RPMI7951 (cell line): ENCODE measurements at places on chromosomes 5 and 9. TPM values are rescaled to one million over a fixed set of nuclear protein-coding genes. Genes with fewer than 3 reads are reported as not detected.

GRCh38 chr5:151700820-151701219, 14.1 kb upstream of the SPARC start:
- no peak for DNase-seq

DNA sequence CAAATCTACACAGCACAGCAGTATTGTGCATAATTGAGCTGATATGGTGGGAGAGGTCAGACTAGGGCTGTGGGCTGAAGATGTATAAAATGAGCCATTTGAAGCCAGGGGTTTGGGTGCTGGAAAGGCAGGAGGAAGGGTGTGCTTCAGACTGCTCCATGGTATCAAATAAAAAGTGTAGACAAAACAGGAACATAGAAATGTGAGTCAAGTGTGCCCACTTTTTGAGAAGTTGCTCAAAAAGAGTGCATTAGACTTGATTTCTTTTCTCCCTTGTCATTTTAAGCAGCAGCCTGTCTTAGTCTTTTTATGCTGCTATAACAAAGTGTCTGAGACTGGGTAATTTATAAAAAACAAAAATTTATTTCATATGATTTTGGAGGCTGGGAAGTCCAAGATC, 55.8 kb upstream of the ZFAND5 start:
- DNase-seq: no peak

DNA sequence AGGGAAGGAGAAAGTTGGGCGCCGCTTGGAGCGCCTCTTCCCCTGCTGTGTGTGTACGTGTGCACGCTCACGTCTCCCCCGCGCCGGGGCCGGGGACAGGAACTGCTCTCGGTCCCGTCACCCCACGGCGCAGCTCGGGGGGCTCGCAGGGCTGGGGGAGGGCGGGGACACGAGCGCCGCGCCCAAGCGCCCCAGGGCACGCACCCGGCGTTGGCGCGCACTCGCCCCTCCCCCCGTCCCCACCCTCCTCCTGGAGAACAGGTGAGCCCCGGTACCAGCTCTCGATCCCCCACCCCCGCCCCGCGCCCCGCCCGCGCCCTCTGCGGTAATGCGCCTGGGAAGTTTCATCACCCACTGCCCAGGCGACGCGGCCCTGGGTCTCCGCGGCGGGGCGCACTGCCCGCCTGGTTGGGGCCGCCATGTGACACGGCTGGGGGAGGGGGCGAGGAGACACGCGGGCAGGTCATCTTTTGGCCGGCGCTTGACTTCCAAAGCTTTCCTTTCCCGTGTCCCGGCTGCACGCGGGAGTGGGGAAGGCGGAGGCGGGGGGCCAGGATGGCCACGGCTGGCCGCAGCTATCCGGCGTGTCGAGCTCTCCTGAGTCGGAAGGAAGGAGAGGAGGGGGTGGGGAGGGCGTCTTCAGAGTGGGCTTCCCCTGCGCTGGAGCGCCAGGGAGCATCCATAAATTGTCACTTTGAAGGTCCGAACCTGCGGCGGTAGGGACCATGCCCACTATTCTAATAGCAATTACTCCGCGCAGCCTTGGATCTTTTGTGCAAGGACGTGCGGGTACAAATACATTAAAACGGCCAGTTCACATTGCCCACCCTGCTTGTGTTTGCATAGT, 1.5 kb upstream of the STC2 start:
- DNase-seq: peak; percentile 61

DNA sequence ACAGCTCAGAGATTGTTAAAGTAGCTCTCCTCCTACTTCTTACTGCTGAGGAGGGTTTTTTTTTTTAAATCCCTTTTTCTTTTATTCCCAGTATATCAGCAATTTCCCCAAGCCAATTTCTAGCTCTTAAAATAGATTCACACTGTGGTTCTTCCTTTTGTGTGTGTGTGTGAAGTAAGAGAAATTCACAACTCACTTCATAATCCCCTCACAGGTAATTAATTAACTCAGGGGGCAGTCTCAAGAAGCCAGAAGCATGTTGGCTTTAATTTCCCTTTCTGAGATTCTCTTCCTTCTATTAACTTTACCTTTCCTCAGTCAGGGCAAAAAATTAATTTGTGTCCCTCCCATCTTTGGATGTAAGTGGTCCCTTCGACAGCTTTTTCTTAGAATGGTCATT, 71.0 kb upstream of the HMHB1 start:
- DNase-seq: no peak

GRCh38 chr9:124218987-124219461, 38.7 kb upstream of the NEK6 start:
- DNase-seq: no peak

DNA sequence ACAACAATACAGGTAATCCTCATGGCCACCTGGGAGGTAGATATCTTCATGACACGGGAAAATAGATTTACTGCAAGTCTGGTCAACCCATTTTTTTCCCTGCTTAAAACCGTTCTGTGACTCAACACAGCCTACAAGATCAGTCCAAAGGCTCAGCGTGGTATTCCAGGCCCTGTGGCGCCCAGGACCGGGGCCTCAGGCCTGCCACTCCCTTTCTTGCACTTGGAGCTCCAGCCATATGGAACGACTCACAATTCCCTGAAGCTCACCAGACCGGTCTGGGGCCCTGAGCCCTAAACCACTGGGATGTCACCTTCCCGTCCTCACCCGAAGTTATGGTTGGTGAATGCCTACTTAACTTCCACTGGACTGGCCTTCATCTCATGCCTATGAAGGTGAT, 6.5 kb upstream of the MLANA start:
- DNase-seq: no peak

- DNase-seq: no peak
Measured at GRCh38 chr5:126871441-126871840, 94.5 kb downstream of the LMNB1 start.

- no peak for DNase-seq
Measured at GRCh38 chr9:73541923-73542322, 390.3 kb downstream of the ANXA1 start.

DNA sequence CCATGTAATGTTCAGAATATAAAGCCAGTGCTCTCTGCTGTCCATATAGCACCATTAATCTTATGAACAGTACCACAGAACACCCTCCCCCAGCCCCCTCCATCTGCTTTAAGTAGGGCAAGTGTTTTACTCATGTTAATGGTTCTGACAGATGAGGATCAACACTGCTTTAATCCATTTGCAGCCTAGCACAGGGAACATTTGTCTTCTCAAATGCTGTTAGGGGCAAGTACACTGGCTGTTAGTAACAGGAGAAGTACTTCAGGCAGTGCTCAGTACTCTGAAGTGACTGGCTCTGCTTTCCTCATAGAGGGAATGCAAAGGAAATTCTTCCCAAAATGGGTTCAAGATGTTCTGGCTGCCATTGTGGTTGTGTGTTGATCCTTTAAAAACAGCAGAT, 202.6 kb downstream of the DCP2 start:
- DNase-seq: no peak

- DNase-seq: no peak
Measured at GRCh38 chr9:36208521-36209253, 18.0 kb downstream of the CLTA start.

- no peak for DNase-seq
Measured at GRCh38 chr5:131627207-131627865, 7.7 kb downstream of the RAPGEF6 start.

- no peak for DNase-seq
Measured at GRCh38 chr9:92385001-92385400, 19.4 kb downstream of the OGN start.

DNA sequence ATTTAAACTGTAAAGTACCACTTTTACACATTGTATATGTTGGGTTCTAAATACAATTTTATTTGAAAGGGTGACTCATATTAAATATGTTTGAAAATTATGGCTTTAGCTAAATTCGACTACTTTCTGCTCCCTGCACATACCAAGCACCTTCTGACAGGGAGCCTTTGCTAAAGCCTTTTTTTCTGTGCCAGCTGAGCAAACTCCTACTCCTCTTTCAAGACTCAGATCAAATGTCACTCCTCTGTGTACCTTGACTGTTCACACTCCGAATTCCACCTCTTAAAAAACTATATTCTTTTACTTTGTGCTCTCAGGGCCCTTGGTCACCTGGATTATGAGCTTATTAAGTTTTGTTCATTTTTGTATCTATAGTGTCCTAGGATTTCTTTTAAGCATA, 6.5 kb upstream of the OXCT1 start:
- no peak for DNase-seq

The WWC1 gene
- 0.10 and 0.24 TPM in 2 replicates for total RNA-seq

The SCGB3A1 gene
- total RNA-seq: not detected in 2 replicates

The CACNA1B gene
- total RNA-seq: not detected in 2 replicates

The ACOT12 gene
- not detected in 2 replicates for total RNA-seq

The TRIM36 gene
- 2.4 and 3.5 TPM in 2 replicates for total RNA-seq

The GLDC gene
- total RNA-seq: 2.0 and 2.4 TPM in 2 replicates

The TNFSF15 gene
- total RNA-seq: 0.24 and 0.49 TPM in 2 replicates

The PDCD1LG2 gene
- 10.7 and 16.2 TPM in 2 replicates for total RNA-seq

The PITX1 gene
- 0.49 TPM in 1 of 2 replicates, not detected in the other for total RNA-seq

The FCHO2 gene
- total RNA-seq: 9.6 and 12.0 TPM in 2 replicates

The SPEF2 gene
- total RNA-seq: 0.84 and 0.98 TPM in 2 replicates
